Body of pancreas (tissue), 4 donors: ENCODE measurements at places on chromosomes 5 and 9. TPM values are rescaled to one million over a fixed set of nuclear protein-coding genes. Genes with fewer than 3 reads are reported as not detected.

- DNase-seq = peak; percentile 73
- no peaks in the 10 kb centered on the region for H3K36me3 ChIP-seq
- no peaks in the 10 kb centered on the region for H3K4me1 ChIP-seq
- H3K27me3 ChIP-seq = no peaks in the 10 kb centered on the region
- H3K4me3 ChIP-seq = no peak overlapping the region
Observed at GRCh38 chr9:83199240-83199639, 136.3 kb upstream of the RASEF start.

- H3K4me1 ChIP-seq = peaks cover 28% of the 10 kb centered on the region
- H3K27me3 ChIP-seq = no peaks in the 10 kb centered on the region
- no peak for DNase-seq
- H3K36me3 ChIP-seq = no peaks in the 10 kb centered on the region
Observed at GRCh38 chr9:37921546-37922300, 17.8 kb upstream of the SLC25A51 start.

DNA sequence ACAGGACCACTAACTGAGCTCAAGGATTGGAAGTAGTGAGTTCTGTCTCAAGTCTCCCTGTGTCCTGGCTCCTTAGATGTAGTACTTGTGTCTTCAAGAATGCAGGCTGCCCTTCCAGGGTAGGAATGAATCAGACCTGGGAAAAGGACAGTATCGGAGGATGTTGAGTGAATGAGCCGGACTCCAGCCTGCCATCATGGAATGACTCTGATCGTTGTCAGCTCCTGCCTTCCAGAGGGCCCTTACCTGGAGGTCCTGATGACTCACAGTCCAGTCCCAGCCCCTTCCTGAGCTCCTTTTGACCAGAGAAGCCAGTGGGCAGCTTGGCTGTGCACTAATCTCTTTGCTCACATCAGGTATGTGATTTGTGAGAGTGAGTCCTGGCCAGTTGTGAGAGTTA is 161.1 kb downstream of the TRPM6 start:
- no peak overlapping the region for H3K27ac ChIP-seq
- DNase-seq = no peak
- H3K4me1 ChIP-seq = no peaks in the 10 kb centered on the region
- H3K4me3 ChIP-seq = no peak overlapping the region
- no peaks in the 10 kb centered on the region for H3K27me3 ChIP-seq

GRCh38 chr5:124195411-124195810 is 551.0 kb downstream of the ZNF608 start:
- no peaks in the 10 kb centered on the region for H3K27me3 ChIP-seq
- H3K4me1 ChIP-seq = no peaks in the 10 kb centered on the region
- H3K27ac ChIP-seq = no peak overlapping the region
- DNase-seq = no peak

PLPP7 gene
- 3.6 TPM for total RNA-seq

CCL27 gene
- not detected for total RNA-seq

SCGB3A2 gene
- not detected for total RNA-seq
